Inflammatory macrophage (primary cell): ENCODE measurements at places on chromosomes 2 and 18.

GRCh38 chr2:152894051-152894450 is 175.6 kb downstream of the ARL6IP6 start:
- DNase-seq: no peak

GRCh38 chr2:43787895-43788294 is 14.1 kb downstream of the DYNC2LI1 start:
- DNase-seq: no peak

DNA sequence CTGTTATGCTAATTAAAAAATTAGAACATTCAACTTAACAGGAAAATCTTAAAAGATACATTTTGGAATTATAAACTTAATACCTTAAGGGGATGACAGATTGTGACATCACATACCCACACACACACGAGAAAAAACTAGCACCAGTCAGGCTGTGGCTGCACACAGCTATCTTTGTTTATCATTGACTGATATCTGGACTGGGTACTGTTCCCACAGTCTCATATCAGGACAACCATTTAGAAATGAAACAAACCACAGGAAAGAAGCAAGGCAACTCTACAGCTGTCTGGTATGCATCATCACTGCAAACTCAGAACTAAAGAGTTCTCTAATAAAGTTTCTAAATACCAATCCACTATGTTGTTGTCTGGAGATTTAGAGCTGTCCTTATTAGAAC is 210.9 kb upstream of the SMAD7 start:
- no peak for DNase-seq

- no peak for DNase-seq
Observed at GRCh38 chr18:74682141-74682990, 84.7 kb downstream of the ZNF407 start.

- no peak for DNase-seq
Observed at GRCh38 chr18:38241736-38242135, 676.1 kb upstream of the CELF4 start.

DNA sequence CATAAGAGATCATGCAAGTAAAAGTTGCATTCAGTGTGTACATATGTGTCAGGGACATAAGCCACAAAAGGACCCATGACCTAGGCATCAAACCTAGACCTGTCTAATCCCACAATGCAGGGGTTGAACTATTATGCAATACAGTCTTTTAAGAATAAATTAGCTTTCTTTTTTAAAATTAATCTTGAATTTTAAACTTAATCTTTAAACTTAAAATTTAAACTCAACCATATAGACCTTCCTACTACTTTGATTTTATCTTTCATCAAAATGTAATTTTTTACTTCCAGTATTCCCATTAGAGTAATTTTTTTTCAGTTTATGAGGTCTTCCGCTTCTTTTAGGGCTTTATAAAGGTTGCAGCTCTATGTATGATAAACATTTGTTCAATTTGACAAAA is 702.9 kb downstream of the SUCLG1 start:
- no peak for DNase-seq

DNA sequence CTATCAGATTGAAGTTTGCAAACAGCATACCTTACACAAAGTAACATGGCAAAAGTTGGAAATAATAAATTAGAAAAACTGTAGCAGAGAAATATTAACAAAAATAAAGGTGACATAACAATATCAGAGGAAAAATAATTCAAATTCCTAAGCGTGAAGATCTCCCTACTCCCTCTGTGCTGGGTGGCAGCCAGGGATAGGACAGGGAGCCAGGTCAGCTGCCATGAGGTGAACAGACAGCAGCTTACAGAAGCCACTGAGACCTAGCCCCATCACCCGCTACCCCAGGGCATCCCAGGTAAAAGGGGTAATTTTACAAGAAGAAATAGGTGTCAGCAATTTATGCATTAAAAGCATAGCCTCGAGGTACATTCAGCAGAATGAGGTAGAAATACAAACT is 423.8 kb upstream of the HS6ST1 start:
- no peak for DNase-seq

- no peak for DNase-seq
Observed at GRCh38 chr2:37372000-37372399, 27.6 kb downstream of the QPCT start.

- DNase-seq: no peak
Observed at GRCh38 chr18:40365526-40365925, 1589.5 kb upstream of the PIK3C3 start.

- no peak for DNase-seq
Observed at GRCh38 chr2:224775647-224776046, 59.5 kb upstream of the CCDC195 start.

GRCh38 chr2:190458352-190459107 is 50.4 kb downstream of the MFSD6 start:
- DNase-seq: no peak

DNA sequence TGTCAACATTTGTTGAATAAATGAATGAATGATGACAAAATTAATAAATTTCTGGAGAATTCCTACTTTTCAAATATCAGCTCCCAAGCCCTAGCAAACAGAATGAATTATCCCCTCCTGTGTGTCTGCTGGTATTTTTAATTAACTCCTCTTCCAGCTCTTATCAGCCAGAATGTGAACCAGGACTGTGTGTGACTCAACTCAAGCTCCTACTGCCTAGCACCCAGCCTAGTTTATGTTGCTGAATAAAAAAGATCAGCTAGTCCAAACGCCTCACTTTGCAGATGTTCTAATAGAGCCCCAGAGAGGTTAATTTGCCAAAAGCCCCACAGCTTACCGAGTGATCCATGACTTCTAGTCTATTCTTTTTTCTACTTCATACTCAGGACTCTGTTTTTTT is 50.3 kb downstream of the RABL2A start:
- no peak for DNase-seq

DNA sequence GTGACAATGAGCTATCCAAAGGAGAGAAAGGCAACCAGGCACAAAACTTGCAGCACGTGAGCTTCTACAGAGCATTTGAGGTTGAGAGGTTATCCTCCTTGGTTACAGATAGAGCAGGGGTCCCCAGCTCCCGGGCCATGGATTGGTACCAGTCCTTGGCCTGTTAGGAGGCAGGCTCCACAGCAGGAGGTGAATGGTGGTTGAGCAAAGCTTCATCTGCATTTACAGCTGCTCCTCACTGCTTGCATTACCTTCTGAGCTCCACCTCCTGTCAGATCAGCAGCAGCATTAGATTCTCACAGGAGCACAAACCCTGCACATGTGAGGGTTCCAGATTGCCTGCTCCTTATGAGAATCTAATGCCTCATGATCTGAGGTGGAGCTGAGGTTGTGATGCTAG is 57.8 kb upstream of the ST8SIA3 start:
- no peak for DNase-seq

DNA sequence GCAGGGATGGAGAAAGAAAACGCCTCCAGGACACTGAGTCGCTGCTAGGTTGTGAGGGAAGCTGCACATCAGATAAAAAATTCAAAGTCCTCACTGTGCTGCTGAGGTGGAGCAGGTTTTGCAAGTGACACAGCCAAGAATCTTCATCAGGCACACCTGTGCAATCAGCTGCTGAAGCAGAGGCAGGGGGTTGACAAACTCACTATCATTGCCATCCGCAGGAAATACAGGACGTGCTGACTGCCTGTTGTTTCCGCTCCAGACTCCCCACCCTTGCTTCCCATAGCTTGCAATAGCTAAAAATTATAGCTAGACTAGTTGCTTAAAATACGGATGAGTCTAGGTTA is 147.8 kb upstream of the FHL2 start:
- no peak for DNase-seq

- no peak for DNase-seq
Observed at GRCh38 chr2:68466778-68467076, 367 bp downstream of the FBXO48 start.

DNA sequence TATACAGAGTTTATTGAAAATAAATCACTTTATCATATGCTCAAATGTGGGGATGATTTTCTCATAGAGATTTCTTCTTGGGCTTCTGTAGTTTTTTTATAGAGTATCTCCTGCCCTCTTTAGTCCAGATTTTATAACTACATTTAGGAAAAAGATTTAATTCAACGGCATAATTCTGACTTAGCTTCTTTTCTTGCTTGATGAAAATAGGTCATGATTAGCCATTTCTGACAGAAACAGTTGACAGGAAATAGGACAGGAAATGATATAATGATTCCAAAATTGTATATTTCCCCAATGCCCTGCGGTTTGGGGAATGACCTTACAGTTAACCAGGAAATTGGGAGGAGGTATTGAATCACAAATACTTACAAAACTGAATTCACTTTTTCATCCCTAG is 1531.9 kb upstream of the ACVR2A start:
- peak; percentile 28 for DNase-seq

GRCh38 chr2:172578860-172579512 is 23.1 kb downstream of the PDK1 start:
- no peak for DNase-seq

GRCh38 chr2:69133898-69134297 is 120.9 kb downstream of the ANTXR1 start:
- DNase-seq: no peak

DNA sequence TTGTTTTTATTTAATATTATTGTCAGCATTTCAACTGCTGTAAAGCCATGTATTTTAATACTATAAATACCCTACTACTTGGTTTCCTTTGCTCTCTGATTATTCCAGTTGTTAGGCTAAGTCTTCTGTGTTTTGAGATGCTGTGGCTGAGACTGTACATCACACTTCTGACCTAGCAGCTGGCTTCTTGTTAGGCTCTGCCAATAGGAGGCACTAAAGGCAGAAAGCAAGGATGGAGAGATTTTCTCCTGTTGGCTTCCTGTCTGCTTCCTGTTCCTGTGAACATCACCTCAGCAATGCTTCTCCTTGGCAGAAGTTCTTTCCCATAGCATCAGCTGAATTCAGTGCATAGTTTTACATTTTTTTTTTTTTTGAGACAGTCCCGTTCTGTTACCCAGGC is 68.3 kb upstream of the YPEL5 start:
- DNase-seq: no peak

DNA sequence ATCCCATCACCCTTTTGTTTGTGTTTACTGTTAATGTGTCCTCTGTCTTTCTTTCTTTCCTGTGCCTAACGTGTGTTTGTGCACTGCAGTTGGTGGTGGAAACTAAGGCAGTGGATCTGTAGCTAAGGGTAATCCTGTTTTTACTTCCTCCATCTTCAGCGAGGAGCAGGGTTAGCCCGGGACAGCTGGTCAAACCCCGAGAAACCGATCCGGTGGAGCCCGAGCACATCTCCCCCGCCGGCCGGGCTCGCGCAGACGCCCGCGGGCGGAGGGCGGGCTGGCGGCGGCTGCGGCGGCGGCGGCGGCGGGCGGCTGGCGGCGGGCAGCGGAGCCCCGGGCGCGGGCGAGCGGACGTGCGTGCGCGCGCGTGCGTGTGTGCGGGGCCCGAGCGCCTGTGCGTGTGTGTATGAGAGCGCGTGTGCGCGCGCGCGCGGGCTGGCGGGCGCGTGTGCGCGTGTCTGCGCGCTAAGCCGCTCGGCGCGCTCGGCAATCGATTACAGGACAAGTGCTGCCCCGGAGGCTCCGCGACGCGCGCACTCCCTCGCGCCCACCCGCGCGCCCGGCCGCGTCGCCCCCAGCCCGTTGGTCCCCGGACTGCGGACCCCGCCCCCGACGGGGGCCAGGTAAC is at the start of gene IKZF2:
IKZF2 (minus strand) TSS at position 176 of the 628 bp plus-strand sequence. CDS start 2,983 bp downstream, outside the sequence.
- peak; percentile 79 for DNase-seq

- no peak for DNase-seq
Observed at GRCh38 chr18:40553029-40553428, 1402.0 kb upstream of the PIK3C3 start.

- peak; percentile 8 for DNase-seq
Observed at GRCh38 chr18:79068341-79068936, 755 bp upstream of the ATP9B start.

DNA sequence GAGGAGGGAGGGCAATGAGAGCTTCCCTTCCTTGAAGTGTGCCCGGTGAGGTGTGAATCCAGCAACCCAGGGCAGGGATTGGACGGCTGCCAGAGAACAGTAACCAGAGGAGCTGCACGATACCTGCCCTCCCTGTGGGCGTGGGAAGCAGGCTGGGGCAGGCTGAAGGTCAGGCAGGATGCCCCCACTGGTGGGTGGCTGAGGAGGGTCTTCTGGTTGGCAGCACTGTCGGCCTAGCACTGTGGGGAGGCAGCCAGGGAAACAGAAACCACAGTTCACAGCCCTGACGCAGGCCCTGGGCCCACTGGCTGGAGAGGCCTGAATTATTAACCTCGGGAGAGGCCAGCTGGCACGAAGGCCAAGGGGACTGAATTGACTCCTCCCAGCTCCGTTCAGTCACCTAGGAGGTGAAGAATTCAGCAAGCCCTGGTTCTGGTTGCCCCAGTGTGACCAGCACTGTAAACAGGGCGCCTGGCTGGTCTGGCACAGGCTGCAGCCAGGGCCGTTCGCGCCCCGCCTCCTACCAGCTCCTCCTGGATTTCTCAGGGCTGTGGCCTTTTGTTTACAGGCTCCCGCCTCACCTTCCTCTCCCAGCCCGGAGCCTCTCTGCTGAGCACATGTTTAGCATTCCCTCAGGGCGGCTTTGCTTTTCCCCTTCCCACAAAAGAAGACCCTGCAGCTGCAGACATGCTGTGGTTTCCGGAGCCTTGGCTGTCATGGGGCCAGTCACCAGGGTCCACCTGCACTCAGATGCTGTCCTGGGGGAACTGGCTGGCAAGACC is 97.8 kb downstream of the B3GNT2 start:
- DNase-seq: no peak

- DNase-seq: no peak
Observed at GRCh38 chr18:34153711-34154110, 71.0 kb downstream of the NOL4 start.

- no peak for DNase-seq
Observed at GRCh38 chr2:39210846-39211245, 32.9 kb downstream of the CDKL4 start.

GRCh38 chr18:23386317-23386716 is 66.8 kb upstream of the RIOK3 start:
- no peak for DNase-seq

GRCh38 chr2:165610591-165611029 is 141.1 kb downstream of the CSRNP3 start:
- no peak for DNase-seq

- no peak for DNase-seq
Observed at GRCh38 chr2:186780701-186781316, 68.2 kb downstream of the ZSWIM2 start.

DNA sequence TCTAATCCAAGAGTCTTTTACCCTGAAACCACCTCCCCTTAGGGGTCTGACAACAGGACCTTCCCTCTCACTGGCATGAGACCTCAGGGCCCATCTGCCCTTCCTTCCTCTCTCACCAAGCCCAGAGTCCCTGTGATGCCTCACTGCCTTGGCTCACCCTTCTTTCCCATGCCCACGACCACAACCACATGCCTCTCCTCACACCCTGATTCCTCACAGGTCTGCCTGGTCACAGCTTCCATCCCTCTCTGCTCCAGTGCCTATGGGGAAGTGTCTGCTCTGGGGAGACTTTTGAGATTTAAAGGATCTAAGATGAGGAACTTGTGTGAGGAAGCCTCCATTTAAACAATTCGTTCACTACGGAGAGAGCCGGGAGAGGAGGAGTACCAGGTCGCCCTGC is 98.9 kb upstream of the SH3BP4 start:
- DNase-seq: no peak

DNA sequence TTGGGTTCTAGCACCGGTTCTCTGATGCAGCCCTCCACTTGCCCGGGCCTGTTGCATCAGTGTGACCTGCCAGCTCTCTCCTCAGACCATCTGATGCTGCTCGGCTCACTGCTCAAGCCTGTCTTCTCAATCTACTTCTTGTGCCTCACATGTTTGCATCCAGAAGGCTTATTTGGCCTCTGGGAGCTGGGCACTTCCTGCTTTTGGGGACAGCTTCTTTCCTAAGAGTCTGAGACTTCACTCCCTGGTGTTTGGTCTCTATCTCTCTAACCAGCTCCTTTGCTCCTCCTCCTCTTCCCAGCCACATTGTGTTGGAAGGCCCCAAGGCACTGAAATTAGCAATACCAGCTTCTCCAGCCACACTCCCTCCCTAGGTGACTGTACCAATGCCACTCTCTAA is 212.8 kb downstream of the CDCA7 start:
- DNase-seq: peak; percentile 23
